ENCODE measurements at places on chromosomes 5 and 9.
A peak's percentile ranks its signal among the peaks of the same experiment; 100 is the strongest.

- no peak for DNase-seq
Observed at GRCh38 chr5:106940986-106941385, 729.8 kb downstream of the EFNA5 start.

DNA sequence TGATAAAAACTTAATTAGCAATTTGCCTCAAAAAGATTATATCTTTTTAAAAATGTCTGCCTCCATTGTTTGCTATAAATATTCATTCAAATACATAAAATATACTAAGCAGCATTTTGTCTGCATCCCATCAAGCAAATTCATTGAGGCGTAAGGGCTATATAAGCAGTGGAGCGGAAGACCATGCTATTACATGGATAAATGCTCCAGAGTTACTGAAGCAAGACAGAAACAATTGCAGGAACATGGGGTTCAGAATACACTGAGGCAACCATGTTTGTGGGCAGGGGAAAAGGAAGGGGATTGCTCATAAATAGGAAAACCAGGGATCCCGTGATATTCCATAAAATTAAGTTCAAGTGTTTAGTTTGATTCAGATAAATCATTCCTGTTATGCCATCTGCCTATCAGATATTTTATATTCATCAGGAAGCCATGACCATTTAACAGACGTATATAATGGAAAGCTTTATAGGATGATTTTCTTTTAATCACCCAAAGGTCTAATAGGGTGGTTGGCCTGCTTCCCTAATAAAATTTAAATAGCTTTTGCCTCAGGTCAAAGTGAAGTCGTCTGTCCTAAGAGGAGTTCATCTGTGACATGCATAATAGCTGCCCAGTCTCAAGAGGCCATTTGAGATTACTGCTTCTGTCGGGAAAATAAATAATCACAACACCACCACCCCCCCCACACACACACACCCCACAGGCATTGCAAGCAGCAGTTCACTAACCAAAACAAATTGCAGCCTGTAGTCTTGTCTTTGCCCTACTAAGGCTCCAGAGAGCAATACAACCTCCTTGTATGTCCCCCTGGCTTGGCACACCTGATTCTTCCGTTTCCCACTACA, 105.2 kb downstream of the RASEF start:
- no peak for DNase-seq

DNA sequence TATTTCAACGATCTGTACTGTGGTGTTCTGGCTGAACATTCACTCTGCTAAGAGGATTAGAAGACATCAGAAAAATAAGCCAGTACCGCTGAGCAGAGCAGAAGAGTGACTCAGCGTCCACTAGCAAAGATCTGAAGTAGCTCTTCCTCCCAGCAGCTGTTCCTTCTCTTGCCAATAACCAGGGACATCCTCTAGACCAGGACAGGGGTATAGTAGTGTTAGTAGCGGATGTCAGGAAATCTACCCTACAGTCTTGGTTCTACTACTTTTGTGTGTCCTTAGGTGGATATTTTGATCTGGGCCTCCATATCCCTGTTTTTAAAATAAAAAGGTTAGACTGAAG, 103.6 kb downstream of the TSSK1B start:
- DNase-seq: no peak

DNA sequence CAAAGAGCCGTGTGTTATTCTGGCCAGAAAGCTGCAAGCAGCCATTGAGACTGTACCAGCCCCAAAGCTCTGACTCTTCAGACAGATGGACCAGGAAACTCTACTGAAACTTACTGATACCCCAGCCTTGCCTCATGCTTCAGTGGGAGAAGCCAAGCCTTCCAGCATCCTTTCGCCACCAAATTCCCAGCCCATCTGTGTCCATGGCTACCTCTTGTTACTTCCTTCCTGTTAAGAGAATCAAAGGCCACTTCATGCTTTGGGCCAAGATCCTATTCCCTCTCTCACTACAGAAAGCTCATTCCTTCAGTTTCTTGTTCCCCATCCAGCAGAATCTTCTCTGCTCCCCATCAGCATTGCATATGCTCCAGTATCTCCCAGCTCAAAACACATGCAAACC, 46.9 kb upstream of the FREM1 start:
- no peak for DNase-seq

- DNase-seq: peak; percentile 54
Observed at GRCh38 chr5:6158974-6159831, 219.1 kb downstream of the MED10 start.

DNA sequence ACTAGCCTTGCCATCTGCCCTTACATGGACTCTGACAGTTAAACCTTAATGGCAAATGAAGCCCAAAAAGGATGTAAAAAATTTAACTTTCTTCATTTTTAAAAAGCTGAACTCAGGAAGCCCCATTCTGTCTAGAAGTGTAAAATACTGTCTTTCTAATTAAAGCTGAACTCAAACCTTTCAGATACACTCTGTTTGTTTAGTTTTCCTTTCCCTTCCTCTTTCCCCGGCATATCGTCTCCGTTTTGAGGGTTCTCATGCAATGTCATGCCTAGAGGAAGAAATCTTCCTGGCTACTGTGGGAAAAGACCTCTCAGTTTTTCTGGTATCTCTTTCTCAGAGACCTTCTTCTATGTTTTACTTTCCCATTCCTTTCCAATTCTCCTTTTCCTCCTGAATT, 841.5 kb downstream of the DTWD2 start:
- no peak for DNase-seq

DNA sequence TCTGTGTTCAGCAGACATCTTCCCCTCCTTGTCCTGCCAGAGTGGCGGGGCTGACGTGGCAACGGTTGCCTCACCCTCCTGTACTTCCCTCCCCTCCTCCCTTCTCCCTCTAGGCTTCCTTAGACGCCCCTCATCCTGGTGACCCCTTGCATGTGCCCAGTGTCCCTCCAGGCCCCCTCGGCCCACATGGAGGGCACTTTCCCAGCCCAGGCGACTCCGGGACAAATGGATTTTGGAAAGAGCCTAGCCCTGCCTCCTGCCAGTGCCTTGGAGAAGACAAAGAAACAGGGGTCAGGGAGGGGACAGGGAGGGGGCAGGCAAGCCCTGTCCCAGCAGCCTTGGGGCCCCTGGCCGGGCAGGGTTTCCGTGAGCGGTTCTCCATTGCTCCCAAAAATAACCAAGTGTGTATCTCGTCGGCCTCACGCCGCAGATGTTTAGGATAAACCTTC, 38.3 kb upstream of the NEURL1B start:
- DNase-seq: no peak
